ENCODE measurements at places on chromosomes 7 and 10.

- no peak for DNase-seq
Observed at GRCh38 chr7:99677648-99678045, 2.1 kb downstream of the CYP3A5 start.

DNA sequence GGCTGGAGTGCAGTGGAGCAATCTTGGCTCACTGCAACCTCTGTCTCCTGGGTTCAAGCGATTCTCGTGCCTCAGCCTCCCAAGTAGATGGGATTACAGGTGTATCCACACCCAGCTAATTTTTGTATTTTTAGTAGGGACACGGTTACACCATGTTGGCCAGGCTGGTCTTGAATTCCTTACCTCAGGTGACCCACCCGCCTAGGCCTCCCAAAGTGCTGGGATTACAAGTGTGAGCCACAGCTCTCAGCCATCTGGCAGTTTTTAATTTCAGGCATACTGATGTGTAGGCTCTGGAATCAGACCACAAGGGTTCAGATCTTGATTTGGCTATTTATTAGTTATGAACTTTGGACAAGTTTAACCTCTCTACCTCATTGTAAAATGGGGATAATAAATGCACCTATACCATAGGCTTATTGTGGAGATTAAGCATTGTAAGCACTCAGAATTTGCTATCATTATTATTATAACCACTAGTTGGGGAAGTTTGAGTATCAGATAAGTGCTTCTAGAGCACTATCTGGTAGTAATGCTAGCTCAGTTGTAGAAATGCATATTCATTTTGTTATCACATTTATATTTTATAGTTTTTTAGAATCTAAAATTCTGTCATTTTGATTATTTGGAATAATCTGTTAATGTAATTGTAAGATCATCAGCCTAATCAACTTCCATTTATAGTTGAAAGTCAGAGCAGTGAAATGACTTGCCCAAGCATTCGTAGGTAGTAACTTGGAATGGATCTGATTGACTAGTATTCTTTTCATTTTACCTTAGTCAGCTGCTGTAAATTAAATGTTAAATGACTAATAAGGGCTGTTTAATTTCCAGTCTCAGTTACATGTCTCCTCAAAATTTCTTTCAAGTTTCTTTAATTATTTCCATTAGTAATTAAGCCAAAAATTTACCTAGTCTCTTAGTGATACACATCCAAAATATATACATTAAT lies 22.5 kb downstream of the KMT2E start:
- DNase-seq = no peak

- DNase-seq = no peak
Observed at GRCh38 chr7:158655507-158655906, 49.1 kb downstream of the NCAPG2 start.

GRCh38 chr7:54904130-54904529 lies 114.7 kb upstream of the EGFR start:
- no peak for DNase-seq

- DNase-seq = no peak
Observed at GRCh38 chr7:99679400-99680191, at the start of gene CYP3A5. Gene CYP3A5, minus strand, starts transcription at chr7:99679996. Its CDS starts 100 bp downstream, at chr7:99679896.

All from activated CD8-positive, alpha-beta memory T cell treated with anti-CD3 and anti-CD28 coated beads for 48 hours (primary cell).